Adipocyte (in vitro differentiated cells): ENCODE measurements at places on chromosomes 1 and 21.

DNA sequence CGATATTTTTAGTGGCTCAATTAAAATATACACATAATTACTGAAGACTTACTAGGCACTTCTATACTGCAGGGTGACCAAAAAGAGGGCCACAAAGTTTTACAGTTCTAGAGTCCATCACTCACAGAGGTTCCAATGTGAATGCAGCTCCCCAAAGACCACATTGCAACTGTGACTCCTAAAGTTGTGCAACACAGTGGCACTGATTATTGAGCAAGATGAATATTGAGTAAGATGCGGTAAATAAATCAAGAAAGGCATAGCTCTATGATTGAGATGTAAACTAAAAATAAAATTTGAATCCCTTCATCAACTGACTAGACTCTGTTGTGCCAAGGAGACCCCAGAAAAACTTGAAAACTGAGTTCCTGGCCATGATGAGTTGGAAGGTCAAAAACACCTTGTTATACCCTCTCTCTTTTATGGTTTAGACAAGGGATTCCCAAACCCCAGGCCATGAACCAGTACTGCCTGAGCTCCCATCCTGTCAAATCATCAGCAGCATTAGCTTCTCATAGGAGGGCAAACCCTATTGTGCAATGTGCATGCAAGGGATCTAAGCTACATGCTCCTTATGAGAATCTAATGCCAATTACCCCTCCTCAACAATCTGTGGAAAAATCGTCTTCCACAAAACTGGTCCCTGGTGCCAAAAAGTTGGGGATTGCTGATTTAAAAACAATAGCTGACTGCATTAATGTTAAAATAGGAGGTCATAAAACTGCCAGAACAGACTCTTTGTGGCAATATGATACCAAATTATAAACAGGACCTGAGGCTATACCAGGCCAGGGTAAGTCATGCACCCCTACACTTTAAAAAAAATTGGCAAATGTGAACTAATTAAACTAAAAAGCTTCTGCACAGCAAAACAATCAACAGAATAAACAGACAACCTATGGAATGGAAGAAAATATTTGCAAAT lies 94.3 kb downstream of the ADGRL4 start:
- peak; percentile 65 for DNase-seq

DNA sequence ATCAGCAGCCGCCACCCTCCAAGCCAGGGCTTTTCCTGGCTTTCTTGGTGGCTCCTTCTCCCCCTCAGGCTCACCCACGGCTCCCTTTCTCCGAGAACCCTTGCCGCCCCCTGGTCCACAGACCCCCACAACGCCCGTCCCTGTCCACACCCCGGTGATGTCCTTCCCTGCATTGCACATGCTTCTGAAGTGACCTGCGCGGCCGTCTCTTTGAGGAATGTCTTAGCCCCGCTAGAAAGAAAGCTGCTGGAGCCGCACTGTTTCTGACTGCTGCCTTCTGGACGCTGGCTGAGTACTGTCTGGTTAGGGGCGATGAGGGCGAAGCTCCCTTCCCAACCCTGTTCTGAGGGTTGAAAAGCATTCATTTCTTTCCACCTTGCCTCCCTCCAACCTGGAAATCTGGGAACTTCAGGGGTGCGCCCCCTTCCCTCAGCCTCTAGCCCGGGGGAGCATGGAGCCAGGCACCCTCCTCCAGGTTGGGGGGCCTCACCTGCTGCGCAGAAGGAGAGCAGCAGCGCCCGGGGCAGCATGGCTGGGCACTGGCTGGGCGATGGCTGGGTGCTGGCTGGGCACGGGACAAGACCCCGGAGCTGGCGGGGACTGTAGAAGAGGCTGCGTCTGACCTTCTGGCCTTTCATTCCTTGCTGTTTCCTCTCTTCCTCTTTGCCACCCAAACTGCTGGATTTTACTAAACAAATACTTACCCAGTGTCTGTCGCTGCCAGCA lies at the start of gene CLEC20A:
Gene CLEC20A (minus strand): TSS at position 555 of the 726 bp plus-strand sequence. CDS start 25 bp downstream, at position 530.
- no peak for DNase-seq

DNA sequence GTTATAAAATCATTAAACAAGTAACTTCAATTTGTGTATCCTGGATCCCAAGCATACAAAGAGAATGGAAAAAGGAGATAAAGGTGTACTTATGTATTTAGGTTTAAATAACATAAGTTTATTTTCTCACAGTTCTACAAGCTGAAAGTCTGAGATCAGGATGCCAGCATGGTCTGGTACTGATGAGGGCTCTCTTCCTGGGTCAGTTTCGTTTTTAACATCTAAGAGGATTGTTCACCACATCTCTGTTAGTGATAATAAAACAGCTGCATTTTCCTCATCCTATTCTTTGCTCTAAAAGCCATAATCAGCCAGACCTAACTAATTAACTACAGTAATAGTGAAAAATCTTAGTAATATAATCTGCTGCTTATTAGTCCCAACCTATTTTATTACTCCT lies 5.2 kb downstream of the EGLN1 start:
- peak; percentile 46 for DNase-seq

DNA sequence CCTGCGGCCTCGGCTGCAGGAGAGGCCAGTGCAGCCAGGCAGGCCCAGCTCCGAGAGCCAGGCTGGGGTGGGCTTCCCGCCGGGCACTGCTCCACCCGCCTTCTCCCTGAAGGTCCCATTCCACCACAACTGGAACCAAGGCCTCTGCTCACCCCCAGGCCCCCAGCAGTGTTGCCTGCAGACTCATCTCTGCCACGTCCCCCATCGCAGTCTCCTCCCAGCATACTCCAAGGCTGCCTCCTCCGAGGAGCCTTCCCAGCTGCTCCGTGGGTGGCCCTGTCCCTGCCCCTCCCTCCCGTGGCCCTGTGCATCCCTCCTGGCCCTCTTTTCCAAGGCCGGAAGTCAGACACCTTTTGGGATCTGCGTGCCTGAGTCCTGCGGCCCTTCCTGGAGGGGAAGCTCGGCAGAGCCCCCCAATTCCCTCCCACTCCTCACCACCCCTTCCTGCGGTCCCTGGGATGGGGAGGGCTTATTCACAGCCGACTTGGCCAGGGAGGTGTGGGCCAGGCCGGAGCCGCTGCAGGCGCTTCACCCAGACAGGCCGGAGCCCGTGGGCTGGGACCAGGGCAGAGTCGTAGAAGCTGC lies 47.6 kb downstream of the SLX9 start:
- no peak for DNase-seq

- no peak for DNase-seq
Measured at GRCh38 chr1:45960930-45961715, 157.7 kb downstream of the MAST2 start.

- no peak for DNase-seq
Measured at GRCh38 chr1:41492341-41492848, 7.9 kb upstream of the EDN2 start.

DNA sequence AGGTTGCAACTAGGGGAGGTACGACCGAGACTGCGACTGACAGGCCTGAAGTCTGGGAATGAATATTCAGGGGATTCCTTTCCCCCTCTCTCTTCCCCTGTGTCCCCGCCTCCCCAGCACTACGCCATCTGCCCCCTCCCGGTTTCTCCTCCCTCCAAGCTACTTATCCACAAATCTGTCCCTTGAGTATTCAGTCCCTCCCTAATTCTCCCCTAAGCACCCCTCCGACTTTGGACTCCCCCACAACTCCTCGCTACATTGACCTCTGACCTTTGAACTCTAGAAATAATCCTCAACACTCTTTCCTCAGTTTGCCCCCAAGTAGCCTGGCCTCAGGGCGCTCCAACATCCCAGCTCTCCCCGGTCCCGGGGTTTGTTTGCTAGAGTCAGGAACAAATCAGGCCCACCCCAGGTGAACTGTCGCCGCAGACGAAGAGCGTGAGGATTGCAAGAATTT lies 393 bp downstream of the LYSMD1 start:
- DNase-seq = peak; percentile 79

- DNase-seq = no peak
Measured at GRCh38 chr1:34982820-34983376, 2.2 kb downstream of the TMEM35B start.

DNA sequence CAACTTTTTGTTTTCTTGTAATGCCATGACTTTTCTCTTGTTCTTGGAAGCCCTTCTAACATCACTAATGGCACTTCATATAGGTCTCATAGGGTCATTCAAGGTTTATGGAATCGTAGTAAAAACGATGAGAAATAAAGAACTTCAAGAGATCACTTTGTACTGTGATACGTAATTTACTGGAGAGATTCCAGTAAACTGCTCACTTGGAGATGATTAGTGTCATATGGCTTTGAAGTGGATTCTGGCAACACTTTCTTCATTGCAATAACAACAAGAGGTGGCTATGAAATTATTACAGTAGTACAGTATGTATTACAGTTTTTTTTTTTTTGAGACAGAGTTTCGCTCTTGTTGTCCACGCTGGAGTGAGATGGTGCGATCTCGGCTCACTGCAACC lies 103.4 kb downstream of the RUSC1 start:
- DNase-seq = no peak

GRCh38 chr1:2414297-2414958 lies 2.1 kb upstream of the PEX10 start:
- DNase-seq = peak; percentile 84

GRCh38 chr1:99497690-99498089 lies 148.2 kb upstream of the PALMD start:
- DNase-seq = peak; percentile 15

DNA sequence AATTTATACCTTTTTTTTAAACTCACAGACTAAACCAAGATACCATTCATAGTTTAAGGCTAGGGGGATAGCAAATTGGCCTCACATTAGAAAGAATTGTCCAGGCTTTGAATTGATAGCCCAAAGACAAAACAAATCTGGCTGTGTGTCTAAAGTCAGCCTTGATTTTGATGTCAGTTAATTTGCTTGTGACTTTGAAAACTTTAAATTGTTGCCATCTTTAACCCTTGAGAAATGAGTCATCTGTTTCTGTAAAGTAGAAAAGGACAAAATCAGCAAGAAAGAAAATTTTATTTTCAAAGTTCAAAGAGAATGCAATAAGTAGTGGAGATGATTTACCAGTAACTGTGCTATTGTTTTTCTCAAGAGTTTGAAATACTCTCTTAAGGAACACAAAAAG lies 184.5 kb downstream of the RGS7 start:
- no peak for DNase-seq

DNA sequence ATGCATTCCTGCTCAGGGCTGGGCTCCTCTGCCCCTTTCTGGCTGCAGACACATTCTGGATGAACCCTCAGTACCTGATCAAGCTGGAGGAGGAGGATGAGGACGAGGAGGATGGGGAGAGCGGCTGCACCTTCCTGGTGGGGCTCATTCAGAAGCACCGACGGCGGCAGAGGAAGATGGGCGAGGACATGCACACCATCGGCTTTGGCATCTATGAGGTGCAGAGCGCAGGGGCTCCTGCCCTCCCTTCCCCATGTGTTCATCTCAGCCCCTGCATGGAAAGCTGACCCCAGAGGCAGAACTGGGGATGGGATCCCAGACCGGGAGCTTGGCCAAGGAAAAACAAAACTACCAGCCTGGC lies 43.1 kb downstream of the CAPN2 start:
- no peak for DNase-seq

DNA sequence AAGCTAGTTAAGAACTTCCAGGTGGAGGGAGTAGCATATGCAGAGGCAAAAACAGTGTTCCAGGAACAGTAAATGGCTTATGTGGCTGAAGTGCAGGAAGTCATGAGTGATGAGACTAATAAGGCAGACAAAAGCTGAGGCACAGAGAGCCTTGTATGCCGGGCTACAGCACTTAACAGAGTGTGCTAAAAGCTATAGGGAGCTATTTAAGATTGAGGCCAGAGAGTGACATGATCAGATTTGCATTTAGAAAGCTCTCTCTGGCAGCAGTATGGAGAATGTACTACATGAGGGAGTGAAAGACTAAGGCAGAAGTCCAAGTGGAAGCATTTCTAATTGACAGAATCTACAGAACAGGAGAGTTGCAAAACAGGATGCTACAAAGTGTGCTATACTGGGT lies 38.6 kb downstream of the WASF2 start:
- DNase-seq = no peak

DNA sequence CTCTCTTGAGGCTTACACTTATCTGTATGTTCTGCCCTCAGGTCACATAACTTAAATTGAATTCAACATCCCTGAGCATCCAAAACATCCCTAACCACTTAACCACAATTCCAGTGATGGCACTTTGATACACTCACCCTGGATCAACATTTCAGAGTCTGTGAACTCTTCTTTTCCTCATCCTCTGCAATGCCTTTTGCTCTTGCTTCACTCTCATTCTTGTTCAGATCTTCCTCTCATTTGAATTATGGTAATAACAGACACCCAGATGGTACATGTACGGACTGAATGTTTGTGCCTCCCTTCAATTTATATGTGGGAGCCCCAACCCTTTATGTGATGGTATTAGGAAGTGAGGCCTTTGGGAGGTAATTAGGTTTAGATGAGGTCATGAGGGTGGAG lies 33.4 kb downstream of the PTGER3 start:
- DNase-seq = peak; percentile 15

GRCh38 chr1:47772960-47773682 lies 224.1 kb downstream of the TRABD2B start:
- no peak for DNase-seq

- DNase-seq = no peak
Measured at GRCh38 chr1:18635891-18636595, 5.4 kb downstream of the PAX7 start.

DNA sequence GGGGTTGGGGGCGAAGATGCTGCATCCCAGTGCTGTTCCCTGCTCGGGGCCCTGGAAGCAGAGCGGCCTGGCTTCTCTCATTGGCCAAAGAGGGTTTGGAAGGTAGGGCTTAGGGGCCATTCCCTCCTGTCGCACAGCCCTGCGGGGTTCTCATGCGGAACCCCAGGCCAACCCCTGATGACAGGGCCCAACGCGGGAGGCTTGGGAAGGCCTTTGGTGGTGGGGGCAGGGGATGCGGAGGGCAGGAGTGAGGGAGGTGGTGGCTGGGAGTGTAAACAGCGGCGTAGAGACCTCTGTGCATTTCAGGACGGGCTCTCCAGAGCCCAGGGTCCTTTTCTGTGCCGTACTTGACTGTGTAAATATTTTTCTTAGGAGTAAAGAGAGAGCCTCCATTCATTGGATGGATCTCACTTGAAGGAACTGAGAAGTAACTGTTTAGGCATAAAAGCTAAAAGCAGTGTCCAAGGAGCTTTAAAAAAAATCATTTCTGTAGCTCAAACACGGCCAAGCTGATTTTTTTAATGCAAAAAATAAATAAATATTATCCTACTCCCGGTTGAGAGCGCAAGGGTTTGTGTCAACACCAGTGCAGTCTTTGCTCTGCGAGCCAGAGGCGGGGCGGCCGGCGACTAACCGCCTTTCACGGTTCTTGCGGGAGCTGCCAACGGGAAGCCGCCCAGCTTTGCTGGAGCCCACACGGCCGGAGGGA lies 169.1 kb downstream of the PRDM16 start:
- DNase-seq = no peak
